BJ (cell line): ENCODE measurements at places on chromosomes 7 and 10.

- DNase-seq = no peak
These were observed 108.0 kb downstream of the SDK1 start for GRCh38 chr7:3408814-3409595.

GRCh38 chr7:43612128-43612527 is 29.2 kb downstream of the STK17A start:
- DNase-seq = no peak

- no peak for DNase-seq
These were observed 19.8 kb downstream of the ERCC6 start for GRCh38 chr10:49518982-49519578.

GRCh38 chr7:106112972-106113421 is 885 bp upstream of the SYPL1 start:
- no peak for DNase-seq

- DNase-seq = no peak
These were observed 154.9 kb upstream of the TNRC18 start for GRCh38 chr7:5578495-5578894.
